ENCODE measurements at places on chromosomes 4 and X.

- no peak for DNase-seq
Observed at GRCh38 chrX:2474280-2474962, 26.4 kb downstream of the DHRSX start.

DNA sequence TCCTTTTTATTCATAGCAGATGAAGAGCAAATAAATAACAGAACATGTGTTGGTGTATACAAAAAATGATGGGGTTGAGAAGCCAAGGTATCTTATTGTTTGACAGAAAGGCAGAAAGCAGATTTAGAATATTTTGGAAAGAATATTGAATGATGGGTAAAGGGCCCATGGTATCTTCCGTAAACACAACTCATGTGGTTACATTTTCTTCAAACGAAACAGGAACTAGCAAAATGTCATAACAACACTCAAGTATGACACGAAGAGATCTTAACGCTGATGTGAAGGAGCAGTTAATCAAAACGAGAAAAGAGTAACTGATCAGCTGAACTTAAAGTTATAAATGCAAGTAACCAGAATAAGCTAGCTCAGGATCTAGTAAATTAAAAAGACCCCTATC, 195.7 kb upstream of the GK2 start:
- no peak for DNase-seq

DNA sequence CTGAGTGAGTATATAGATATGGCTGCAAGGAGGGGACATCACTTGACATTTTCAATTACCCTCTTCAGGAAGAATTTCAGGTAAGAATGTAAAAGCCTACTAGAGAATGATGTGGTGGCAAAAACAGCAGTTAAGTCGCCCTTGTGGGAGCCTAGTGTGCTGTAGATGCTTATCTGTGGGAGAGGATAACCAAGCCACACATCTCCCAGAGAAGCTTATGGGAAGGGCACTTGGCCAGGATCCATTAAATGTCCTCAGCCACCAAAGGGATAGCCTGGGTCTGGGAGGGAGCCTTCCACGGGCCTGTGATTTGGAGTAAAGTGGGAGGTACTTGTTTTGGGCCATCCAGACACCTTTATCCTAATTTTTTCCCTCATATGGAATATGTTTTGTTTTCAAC, 41.3 kb upstream of the BCLAF3 start:
- DNase-seq = no peak

DNA sequence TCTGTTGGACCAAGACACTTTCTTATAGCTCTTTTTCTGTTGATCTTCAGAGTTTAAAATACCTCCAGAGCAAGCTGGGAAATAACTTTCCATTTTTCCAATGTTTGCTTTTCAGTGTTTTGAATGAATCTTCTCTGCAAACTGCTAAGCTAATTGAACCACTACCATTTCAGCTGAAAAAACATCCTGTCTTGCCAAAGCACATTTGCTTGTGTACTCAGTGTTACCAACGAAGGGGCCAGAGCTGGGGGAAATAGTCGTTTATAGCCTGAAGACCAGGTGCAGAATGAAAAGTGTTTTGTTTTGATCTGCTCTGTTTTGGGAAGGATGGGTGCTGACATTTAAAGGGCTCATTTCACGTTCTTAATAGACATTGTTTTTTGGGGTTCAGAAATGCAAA, 88.4 kb upstream of the CLNK start:
- DNase-seq = no peak

DNA sequence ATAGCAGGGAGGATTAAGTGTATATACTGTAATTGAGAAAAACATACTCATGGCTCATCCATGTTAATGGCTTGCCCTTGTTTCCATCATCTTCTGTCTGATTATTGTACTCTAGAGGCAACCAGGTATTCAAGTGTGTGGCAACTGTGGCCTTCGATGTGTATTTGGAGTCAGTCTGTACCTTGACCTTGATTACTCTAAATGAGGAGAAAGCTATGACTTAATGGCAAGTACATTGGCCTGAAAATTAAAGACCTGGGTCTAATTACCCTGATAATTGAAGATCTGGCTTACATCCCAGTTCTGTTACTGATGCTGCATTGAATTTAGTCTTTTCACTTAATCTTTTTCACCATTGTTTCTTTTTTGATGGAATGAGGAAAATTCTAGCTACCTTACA, 409.2 kb downstream of the CCSER1 start:
- no peak for DNase-seq

- DNase-seq = no peak
Observed at GRCh38 chr4:111689214-111689613, 456.0 kb upstream of the FAM241A start.

DNA sequence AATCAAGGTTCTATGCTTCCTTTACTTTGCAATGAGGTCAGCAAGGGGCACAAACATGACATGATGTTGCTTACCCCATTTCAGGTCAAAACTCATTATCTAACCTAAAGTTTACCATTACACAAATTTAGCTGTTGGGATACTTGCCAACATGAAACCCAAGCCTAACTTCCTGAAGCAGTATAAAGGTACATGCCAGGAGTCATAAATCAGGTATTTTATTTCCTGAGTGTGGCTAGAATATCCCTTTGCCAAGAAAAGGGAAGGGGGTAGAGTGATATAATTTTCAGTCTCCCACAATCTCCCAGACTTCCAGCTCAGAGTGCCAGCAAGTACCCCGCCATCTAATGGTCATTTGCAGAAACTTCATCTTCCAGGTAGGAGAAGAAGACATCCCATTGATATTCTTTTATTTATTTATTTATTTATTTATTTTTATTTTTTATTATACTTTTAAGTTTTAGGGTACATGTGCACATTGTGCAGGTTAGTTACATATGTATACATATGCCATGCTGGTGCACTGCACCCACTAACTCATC, 136.6 kb downstream of the NEXMIF start:
- no peak for DNase-seq

DNA sequence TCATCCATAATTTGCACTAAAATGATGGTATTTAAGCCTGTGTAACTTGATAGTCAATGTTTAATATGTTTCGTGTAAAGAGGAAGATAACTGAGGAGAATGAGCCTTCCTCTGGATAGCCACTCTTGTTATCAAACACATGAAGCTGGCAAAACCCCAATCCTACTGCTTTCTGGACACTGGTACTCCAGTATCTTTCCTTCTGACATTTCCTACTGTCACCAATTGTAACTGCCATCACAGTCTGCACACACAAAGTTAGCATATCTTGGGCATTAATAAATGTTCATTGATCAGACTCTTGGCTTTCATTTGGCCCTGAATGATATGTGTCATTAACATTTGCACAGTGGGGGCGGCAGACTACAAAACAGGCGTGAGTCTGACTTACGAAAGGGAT, 419.1 kb downstream of the TMA16 start:
- DNase-seq = no peak
